Natural killer cell (primary cell): ENCODE measurements at places on chromosomes 3 and 15.
A peak's percentile ranks its signal among the peaks of the same experiment; 100 is the strongest.

DNA sequence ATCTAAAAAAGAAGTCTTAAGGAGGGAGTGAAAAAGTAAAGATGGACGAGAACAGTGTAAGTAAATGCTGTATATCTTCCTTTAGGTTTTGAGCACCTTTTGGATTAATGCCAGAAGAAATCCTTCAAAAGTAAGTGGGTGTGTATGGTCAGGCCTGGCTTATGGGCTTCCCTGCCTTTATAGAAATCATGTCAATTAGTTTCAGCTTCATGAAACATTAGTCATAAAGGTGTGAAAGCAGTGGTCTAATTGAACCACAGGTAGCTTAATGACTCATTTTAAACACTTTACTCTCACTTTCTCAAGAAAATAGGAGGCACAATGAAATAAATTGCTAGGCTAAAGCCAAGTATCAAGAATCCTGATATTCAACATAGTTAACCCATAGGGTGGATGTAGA, 467.4 kb upstream of the DPPA4 start:
- no peaks in the 10 kb centered on the region for H3K27me3 ChIP-seq
- no peaks in the 10 kb centered on the region for H3K36me3 ChIP-seq
- H3K27ac ChIP-seq = peak overlapping the region; percentile 30
- H3K4me3 ChIP-seq = no peak overlapping the region

- H3K36me3 ChIP-seq = no peaks in the 10 kb centered on the region
- DNase-seq = no peak
- no peaks in the 10 kb centered on the region for H3K4me1 ChIP-seq
- H3K4me3 ChIP-seq = no peak overlapping the region
Measured at GRCh38 chr3:77242371-77242770, 202.5 kb downstream of the ROBO2 start.

DNA sequence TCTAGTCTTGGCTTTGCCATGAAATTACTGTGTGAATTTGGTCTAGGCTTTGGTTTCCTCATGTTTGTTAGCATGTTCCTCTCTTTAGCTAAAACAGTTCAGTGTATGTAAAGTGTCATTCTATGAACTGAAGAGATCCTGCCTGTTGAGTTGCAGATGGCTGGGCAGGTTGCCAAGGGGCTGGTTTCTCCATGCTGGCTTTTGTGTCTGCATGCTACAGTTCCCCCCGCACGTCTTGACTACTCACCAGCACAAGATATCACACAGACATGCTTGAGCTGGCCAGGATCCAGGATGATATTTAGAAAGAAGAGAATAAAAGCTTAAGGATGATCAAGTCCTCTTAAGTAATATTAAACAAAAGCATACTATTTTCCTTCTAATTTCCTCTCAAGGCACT, 90.2 kb downstream of the CERS3 start:
- no peak overlapping the region for H3K27ac ChIP-seq
- DNase-seq = no peak
- no peaks in the 10 kb centered on the region for H3K36me3 ChIP-seq
- H3K4me1 ChIP-seq = no peaks in the 10 kb centered on the region
- H3K4me3 ChIP-seq = no peak overlapping the region

- no peaks in the 10 kb centered on the region for H3K36me3 ChIP-seq
- H3K4me1 ChIP-seq = no peaks in the 10 kb centered on the region
- no peak overlapping the region for H3K4me3 ChIP-seq
- no peak for DNase-seq
- H3K27me3 ChIP-seq = no peaks in the 10 kb centered on the region
Measured at GRCh38 chr3:112078125-112079083, 7.8 kb upstream of the C3orf52 start.

GRCh38 chr3:53849916-53850315, 3.5 kb downstream of the IL17RB start:
- H3K4me3 ChIP-seq = no peak overlapping the region
- peaks cover 9% of the 10 kb centered on the region for H3K4me1 ChIP-seq
- no peak overlapping the region for H3K27ac ChIP-seq
- peaks cover 15% of the 10 kb centered on the region for H3K27me3 ChIP-seq
- DNase-seq = no peak
- H3K36me3 ChIP-seq = no peaks in the 10 kb centered on the region

DNA sequence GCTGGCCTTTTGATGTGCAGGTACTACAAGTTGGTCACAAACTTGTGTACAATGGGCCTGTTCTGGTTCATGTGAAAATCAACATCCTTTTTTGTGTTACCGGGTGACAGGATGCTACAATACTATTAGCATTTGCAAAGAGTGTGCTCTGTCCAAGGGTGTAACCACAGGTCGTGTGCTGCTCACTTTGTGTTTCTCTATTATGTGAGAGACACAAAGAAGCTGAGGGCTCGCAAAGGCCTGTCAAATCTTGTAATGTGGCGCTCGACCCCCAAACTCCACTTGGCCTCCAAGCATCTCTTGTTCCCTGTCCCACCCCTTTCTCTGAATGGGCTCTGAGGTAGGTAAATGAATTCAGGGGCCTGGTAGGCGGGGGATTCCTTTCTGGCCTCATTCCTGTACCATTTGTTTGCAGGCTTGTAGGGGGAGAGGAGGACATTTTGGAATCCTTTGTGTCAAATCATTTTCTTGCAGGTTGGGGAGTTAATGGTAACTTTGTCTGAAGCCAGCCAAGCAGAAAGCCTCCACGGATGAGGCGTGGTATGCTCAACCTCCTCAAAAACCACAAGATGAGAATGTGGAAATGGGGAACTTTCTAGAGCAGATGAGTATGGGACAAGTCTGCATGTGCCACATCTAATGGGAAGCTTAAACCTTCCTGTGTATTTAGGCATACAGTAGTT, 109.1 kb downstream of the OPA1 start:
- peaks cover 2% of the 10 kb centered on the region for H3K4me1 ChIP-seq
- no peaks in the 10 kb centered on the region for H3K27me3 ChIP-seq
- no peak for DNase-seq
- H3K4me3 ChIP-seq = no peak overlapping the region

GRCh38 chr3:187743195-187744141, 1.8 kb downstream of the BCL6 start:
- peaks cover 46% of the 10 kb centered on the region for H3K4me1 ChIP-seq
- H3K4me3 ChIP-seq = peak overlapping the region; percentile 82
- no peaks in the 10 kb centered on the region for H3K27me3 ChIP-seq
- peak overlapping the region; percentile 91 for H3K27ac ChIP-seq
- H3K36me3 ChIP-seq = no peaks in the 10 kb centered on the region
- DNase-seq = peak; percentile 48

DNA sequence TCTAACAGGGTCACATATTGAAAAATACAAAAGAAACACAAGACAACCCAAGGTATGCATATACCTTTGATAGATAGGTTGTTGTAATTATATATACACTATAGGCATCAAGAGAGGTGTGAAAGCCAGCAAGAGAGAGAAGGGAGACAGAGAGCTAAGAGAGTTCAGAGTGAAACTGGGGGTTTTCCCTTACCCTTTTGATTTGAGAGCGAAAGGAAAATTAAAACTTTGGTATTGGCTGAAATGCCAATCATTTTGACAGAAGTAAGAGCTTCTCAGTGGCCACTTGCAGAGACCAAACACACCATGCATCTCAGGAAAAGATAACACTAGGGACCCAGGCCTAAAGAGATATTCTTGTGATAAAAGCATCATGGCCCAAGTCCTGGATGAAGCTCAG, 183.6 kb downstream of the SHOX2 start:
- H3K27me3 ChIP-seq = no peaks in the 10 kb centered on the region
- no peak overlapping the region for H3K4me3 ChIP-seq
- no peak overlapping the region for H3K27ac ChIP-seq
- DNase-seq = no peak

DNA sequence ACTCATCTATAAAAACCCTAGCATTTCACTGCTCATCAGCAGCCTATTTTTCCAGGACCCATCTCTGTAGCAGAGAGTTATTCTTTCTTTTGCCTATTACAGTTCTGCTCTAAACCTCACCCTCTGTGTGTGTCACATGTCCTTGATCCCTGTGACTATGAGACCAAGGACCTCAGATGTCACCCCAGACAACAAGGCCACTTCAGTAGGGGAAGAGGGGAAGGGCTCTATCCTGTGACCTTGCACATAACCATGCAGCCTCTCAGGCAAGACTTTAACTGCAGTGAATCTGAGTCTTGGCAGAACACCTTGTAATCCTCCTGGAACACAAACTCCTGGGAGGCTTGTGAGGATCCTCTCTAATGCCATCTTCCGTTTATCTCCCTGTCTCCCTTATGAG, 4.4 kb upstream of the ZNF589 start:
- no peaks in the 10 kb centered on the region for H3K27me3 ChIP-seq
- H3K4me3 ChIP-seq = no peak overlapping the region
- H3K36me3 ChIP-seq = no peaks in the 10 kb centered on the region
- no peak overlapping the region for H3K27ac ChIP-seq
